ENCODE measurements at places on chromosomes 12 and 14.

DNA sequence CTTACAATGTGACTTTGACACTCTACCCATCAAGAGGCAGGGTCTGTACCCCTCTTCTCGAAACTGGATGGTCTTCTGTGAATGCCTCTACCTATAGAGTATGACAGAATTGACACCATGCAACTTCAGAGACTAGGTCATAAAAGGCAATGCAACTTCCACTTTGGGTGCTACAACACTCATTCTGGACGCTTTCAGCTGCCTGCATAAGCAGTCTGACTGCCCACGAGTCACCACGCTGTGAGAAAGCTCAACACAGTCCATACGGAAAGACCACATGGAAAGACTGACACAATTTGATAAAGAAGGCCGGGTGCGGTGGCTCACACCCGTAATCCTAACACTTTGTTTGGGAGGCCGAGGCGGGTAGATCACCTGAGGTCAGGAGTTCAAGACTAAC is 14.9 kb downstream of the SLC7A7 start:
- DNase-seq: no peak

DNA sequence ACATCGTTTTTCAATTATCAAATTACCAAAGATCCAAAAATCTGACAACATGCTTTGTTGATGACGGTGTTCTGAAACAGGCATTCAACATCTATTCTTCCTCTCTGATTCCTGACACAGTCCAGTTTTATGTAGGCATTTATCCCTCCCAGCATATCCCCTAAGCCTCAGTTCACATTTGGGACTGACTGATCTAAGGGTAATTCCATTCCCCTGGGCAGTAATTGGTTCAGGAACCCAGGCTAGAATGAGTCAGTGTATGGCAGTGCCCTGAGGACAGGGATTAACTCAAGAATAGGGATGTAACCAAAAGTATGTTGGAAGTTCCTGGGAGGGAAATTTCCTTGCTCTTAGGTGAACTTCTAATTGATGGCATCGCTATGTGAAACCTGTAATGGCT is 10.3 kb upstream of the PCNX1 start:
- DNase-seq: no peak

- no peak for DNase-seq
Measured at GRCh38 chr14:76502219-76502618, 126.3 kb downstream of the ESRRB start.

- no peak for DNase-seq
Measured at GRCh38 chr14:94177806-94178205, 3.7 kb downstream of the PPP4R4 start.

DNA sequence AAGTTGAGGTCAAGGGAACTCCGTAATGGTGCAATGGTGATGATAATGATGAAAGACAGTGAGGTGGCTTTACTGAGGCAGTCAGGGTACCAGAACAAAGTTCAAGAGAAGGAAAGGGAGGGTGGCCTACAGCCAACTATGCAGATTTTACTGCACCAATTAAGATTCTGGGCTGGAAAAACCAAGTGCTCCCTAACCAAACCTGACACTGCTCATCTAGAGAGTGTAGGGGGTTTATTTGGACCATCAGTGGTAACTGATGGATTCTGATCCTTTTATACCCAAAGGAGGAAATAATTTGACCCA is 387 bp downstream of the LRRC9 start:
- DNase-seq: no peak

GRCh38 chr12:113151655-113152054 is 2.1 kb downstream of the CFAP73 start:
- no peak for DNase-seq

DNA sequence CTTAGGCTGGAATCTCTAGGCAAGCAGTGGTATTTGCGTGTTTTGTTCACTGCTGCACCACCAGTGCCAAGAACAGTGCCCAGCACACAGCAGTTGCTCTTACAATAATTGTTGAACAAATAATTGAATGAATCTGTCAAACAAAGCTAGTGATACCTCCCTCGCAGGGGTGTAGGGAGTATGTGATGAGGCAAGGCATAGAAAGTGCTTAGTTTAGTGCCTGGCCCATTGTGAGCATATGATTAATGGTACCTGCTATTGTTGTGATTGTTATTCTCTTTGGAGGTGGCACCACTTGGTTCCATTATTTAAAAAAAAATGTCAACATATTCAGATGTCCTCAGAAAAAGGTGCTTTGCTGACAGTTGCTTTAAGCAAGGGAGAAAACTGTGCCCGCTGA is 210.1 kb upstream of the TBX3 start:
- DNase-seq: no peak

DNA sequence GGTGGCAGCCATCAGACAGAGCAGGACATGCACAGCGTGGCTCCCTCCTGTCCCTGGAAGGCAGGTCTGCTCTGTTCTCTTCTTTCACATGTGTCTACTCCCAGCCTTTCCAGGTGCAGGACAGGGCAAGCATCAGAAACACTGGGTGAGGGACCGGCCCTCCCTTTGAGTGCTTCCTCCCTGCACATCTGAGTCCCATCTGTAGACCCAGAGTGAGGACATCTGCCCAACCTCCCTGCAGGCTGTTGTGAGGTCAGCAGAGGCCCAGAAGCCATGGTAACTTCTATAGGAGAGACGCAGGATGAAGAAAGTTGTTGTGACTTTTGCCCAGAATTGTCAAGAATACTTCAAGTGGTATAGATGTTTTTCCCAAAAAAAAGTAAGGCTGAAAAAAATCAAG is 282.7 kb downstream of the CACNA1C start:
- DNase-seq: no peak

DNA sequence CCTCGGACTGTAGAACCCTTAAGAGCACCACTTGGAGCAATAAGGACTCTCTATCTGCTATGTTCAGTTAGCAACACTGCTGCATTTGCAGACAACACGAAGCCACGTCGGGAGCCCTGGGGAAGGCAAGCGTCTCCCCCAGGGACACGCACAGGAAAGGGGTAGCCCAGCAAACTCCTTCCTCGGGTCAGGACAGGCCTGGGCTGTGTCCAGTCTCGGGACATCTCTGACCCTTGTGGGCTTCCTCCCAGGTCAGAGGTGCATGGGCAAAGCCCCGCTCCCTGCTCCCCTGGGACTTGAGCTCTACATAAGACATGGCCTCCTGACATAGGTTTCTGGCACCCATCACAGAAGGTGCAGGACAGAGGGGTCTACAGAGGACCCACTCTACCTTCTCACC is 119.5 kb downstream of the PIWIL1 start:
- DNase-seq: no peak

- DNase-seq: no peak
Measured at GRCh38 chr14:69303086-69303485, 43.1 kb downstream of the GALNT16 start.

GRCh38 chr12:52552055-52552454 is 890 bp downstream of the KRT71 start:
- DNase-seq: no peak

DNA sequence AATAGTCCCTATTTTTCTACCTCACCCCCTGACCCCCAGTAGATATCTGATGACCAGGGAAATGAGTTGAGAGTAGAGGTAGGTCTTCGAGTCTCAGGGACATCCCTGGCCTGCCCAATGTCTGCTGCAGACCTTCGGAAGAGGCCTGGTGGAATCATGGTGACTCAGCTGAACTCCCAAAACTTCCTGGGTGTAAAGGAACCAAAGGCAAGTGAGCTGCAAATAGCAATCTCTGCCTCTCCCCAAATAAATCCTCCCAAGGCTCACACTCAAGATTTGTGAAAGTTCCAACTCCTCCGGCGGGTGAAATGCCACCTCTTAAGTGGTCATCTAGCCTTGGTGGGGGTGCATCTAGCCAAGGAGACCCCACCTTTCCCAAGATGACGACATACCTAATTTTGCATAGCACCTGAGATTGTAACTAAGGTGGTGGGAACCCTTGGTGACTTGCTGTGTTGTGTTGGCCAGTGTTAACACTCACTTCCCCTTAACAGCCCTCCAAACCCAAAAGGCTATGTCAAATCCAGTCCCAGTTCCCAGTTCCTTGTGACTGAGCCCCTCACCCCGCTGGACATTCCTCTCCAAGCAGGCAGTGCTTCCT is 6.3 kb downstream of the ZFP36L1 start:
- no peak for DNase-seq

- DNase-seq: peak; percentile 18
Measured at GRCh38 chr14:100193417-100194357, 34.2 kb upstream of the DEGS2 start.

GRCh38 chr12:75917715-75918114 is 113.9 kb downstream of the PHLDA1 start:
- DNase-seq: no peak

- no peak for DNase-seq
Measured at GRCh38 chr12:107184359-107184930, 91.1 kb upstream of the CRY1 start.

DNA sequence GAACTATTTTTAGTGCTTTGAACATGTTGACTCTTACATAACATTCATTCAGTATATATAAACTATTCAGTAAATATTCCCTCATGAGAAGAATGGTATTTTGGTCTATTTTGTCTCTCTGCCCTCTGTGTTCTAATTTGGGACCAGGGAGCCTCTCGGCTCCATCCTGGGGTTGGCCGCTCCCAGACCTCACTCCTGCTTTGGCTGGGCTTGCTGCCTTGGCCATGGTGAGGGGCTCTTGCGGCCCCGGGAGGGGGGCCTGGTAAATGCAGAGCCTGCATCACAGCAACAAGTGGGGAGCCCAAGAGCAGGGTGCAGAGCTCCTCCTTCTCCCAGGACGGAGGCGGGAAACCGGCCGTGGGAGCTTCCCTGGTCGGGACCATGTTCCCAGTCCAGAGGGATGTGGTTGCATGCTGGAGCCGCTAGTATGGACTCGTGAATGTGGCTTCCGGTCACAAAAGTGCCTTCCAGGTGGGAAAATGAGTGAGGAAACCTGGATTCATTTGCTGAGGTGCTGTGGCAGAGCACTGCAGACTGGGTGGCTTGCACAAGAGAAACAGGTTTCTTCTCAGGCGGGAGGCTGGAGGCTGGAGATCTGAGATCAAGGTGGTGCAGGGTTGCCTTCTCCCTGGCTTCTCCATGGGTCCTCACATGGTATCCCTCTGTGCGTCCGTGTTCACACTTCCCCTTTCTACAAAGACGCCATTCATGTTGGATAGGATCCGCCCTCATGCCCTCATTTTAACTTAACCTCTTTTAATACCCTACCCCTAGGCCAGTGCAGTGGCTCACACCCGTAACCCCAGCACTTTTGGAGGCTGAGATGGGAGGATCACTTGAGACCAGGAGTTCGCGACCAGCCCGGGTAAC is 250.2 kb downstream of the CACNA1C start:
- no peak for DNase-seq

DNA sequence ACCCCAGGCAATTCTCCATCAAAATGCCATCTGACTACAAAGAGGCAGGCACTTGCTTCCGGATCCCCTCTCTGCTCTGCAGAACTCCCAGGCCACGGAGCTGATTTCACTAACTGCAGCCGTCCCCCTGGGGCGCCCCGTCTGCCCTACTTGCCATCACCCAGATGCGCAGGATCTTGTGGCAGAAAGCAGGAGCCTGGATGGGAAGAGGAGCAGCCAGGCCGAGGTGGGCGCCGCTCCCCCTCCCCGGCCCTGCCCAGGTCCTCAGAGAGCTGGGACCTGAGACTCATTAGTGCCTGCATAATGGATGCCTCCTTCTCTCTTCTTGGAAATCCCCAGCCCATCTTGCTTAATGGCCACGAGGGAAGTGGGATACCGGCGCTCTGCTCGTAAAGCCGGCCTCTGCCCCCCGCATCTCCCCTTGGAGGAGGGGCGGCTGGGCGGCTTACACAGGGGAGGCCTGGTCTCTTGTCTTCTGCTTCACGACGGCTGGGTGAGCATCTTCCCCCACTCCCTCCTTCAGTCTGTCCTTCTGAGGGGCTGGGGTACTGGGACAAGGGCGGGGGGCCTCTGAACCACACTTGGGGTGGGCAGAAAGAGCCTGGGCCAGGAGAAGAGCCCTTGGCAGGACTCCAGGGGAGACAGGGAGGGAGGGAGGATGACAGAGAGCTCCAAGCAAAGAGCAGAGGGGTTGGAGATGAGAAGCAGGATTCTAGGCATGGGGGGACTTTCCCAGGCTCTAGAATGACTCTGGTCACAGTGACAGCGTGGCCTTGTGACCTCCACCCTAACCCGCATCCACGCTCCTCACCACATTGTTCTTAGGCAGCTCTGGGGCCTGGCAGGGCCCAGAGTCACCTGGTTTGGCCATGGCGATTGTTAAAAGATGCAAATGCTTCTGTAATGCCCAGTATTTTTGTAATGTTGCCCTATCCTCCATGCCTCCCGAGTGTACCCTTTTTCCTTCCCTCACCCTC is 19.4 kb upstream of the EML1 start:
- DNase-seq: peak; percentile 11

DNA sequence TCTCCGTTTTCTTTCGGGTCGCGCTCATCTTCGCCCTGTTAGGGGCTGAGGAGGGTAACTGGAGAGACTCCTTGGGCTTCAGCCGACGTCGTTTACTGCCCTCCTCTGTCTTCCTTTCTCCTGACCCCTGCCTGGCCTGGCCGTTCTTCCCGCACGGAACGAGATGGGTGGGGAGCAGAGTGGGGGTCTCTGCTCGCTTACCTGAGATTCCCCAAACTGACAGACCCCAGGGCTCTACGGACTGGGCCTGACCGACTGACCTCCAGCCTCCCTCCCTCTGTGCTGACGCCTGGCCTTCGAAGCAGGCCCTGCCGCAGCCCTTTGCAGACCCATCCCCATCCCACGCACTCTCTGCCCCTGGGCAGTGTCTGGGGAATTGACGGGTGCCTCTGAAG is 439 bp downstream of the GOLGA5 start:
- no peak for DNase-seq

- peak; percentile 12 for DNase-seq
Measured at GRCh38 chr14:35122696-35123387, 490 bp downstream of the PRORP start.

GRCh38 chr12:33596814-33597213 is 157.2 kb upstream of the SYT10 start:
- no peak for DNase-seq

DNA sequence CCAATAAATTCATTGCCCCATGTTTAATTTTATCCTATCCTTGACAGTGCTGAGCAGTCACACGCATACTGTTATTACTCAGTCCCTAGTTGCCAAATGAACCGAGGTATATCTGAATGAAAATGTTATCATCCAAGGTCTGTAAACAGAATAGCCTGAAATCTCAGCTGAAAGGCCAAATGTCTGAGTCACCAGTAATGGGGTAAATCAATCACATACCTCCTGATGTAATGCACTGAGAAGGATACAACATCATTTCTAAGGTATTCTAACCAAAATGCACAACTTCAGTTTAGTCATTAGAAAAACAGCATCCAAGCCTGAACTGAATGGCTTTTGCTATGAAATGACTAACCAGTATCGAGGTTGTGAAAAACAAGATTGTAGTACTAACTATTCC is 228.6 kb downstream of the DPF3 start:
- no peak for DNase-seq

Data from stimulated activated naive CD8-positive, alpha-beta T cell treated with anti-CD3 and anti-CD28 coated beads, Interleukin-15, Interleukin-2, amounts not matched to agents 100 U/mL and 50 U/mL, for 24 hours (primary cell).